Amniotic epithelial cell (primary cell): ENCODE measurements at places on chromosomes 7 and 10.

- no peak for DNase-seq
These were observed 129.7 kb downstream of the DGKI start for GRCh38 chr7:137717045-137717444.

DNA sequence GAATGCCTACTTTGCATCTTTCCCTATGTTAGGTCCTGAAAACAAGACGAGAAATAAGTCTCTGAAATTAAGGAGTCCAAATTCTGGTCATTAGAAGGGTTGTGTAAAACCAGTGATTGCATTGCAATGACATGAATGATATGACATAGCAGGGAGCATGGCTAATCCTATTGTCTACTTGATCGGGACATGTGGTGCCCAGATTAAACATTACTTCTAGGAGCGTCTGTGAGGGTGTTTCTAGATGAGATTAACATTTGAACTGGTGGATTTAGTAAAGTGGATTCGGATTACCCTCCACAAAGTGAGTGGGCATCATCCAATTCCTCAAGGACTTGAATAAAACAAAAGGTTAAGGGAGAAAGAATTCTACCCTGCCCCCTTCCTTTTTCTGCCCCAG, 434.9 kb upstream of the KLF6 start:
- no peak for DNase-seq

DNA sequence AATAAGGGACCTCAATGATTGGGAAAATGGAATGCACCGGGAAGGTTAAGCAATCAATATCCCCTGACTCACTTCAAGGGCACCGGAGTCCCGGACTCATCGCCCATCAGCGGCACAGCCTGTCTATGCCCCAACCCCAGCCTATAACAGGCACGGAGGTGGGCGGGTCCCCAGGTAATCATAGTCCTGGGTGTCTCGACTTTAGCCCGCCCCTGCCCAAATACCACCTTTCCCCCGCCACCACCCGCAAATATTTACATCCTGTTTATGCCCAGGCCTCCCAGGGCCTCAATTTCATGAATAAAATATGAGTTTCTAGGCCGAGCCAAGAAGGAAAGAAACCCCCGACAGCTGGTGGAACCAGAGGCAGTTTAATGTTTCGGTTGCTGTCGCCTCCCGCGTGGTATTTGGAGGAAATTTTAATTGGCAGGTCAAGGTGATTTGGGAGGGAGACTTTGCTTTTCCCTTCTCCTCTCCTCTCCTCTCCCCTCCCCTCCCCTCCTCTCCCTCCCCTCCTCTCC, 15.6 kb upstream of the RFC2 start:
- peak; percentile 70 for DNase-seq

DNA sequence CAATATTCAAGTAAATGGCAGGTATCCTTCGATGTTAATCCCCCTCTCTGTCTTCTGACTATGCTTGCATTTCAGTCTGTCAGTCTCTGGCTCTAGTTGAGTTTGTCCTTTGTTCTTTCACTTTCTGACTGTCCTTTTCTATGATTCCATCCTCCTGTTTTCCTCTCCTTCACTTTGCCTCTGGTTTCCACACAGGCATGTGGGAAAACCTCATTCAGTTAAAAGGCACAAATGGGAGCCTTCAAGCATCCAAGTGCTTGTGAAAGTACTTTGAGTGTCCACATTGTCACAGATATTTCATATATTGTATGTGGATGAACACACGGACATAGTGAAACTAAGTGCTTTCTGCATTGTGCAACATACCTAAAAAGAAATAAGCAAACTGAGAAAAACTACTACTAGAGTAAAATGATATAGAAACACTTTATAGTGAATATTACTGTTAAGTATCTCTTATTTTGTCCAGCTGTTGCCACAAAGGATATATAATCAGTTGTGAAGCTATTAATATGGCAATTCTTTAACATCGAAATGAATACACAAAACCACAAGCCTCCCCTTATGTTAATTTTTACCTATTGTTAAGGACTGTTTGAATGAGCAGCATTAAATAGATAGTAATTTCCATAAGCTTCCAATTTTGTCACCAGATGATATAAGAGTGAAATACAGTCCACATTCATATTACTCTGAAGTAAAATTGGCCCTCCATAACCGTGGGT, 71.7 kb downstream of the NRBF2 start:
- no peak for DNase-seq

DNA sequence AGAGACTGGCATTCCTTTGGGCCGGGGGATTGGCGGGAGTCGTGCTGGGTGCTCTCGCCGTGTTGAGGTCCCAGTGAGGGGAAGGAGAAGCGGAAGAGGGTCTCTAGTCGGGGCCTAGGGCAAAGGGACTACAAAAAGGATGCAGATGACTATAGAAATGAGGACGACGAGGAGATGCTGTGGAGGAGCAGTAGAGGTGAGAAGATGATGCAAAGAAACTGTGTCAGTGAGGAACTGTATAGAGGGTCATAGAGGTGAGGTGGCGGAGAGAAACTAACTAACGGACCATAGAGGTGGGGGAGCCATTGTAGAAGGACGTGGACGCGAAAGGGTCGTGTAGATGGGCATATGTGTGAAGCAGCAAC, 324 bp downstream of the TWNK start:
- no peak for DNase-seq

GRCh38 chr7:35463176-35463700, 209.3 kb upstream of the TBX20 start:
- no peak for DNase-seq

- DNase-seq, result peak; percentile 67
These were observed 8.1 kb downstream of the PRKRIP1 start for GRCh38 chr7:102404005-102404861.
